MV-4-11 (cell line): ENCODE measurements at places on chromosomes 2 and 18.

DNA sequence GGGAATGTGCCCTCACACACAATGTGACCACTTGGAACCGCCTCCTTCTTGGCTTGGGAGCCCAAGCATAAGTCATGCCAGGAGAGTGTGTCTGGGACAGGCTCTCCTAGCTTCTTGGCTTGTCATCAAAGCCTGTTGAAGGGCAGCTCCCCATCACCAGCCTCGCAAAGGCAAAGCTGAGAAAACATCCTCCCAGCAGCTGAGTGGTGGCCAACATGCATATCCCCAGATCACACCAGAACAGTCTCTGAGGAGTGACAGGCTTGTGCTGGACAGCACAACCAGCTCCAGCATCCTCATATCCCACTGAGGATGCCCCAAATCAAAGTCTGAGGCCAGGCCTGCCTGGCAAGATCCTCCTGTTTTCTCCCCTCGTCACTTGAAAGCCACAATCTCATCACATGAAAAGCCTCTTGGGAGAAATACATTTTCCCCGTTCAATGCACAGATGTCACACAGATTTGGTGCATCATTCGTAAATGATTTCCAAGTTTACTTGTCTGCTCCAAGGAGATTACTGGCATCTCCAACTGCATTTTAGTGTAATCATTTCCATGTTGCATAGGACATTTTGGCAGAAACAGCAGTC is 269.3 kb downstream of the TTC32 start:
- DNase-seq = no peak

- no peak for DNase-seq
These were observed 90.7 kb upstream of the TFCP2L1 start for GRCh38 chr2:121375621-121376159.

DNA sequence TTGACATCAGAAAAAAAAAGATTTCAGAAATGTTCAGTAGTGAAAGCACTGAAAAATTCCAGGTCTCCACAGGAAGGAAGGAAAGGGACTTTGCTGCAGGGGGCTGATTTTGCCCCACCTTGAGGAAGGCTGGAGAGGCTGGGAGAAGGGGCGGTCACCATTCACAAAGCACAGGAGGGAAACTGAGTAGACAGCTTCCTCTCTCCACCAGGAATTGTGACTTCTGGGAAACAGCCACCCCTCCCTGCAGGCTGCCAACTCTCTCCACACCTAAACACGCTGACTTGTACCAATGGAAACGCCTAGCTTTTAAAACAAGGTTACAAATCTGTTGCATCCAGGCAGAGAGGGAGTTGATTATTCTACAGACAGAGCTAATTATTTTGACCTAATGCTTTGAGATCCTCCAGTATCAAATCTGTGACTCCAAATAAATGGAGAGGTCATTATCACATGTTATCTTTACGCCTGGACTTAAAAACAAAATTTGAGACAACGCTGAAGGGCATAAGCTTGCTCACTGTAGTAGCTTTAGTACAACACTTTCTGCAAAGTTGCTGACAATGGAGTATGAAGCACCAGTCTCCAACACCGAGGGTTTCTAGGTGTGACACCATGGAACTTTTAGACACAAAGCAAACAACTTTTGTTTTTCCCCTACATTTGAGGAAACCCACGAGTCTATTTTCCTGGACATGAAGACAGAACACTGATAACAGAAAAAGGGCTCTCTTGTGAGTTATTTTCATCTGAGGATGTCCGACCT is 42.7 kb downstream of the EPHA4 start:
- DNase-seq = no peak

- DNase-seq = peak; percentile 5
These were observed 426.2 kb upstream of the MEX3C start for GRCh38 chr18:51623653-51624052.

- DNase-seq = no peak
These were observed 3.9 kb upstream of the SH3RF3 start for GRCh38 chr2:109124982-109125592.

DNA sequence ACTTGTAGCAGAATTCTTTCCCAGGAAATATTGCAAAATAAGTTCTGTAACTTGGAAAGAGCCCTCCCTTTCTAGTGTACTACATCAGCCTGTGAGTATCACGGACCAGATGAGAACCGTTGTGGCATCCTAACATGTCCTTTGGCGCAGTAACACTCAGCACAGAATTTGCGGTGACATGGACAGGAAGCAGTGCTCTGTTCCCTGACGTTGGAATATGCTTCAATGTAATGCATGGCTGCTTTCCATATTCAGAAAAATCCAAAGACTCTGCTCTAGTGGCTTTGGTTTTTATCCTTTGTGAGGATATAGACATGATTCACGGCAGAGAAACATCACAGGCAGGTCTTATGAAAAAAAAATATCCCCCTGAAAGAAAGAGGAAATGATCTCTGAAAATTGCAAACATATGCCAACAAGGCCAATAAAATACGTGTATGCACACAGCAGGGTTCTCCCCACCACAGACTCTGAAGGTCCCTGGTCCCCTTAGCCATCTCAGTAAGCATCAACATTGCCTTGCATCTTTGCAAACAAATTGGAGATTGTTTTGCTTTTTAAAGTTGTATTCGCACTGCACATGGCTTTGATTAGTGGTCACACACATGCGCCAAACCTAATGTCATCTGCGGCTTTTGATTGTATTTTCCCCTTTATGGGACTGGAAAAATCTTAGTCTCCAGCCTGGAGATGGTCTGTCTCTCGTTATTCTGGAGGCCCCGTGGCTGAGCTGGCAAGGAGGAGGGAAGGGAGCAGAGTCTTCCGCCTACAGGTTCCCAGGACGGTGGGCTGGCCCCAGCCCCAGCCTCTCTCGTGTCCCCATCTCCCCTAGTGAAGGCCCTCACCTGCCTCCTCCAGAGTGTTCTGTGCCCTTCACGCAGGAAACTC is 122.9 kb downstream of the COPS8 start:
- peak; percentile 34 for DNase-seq

DNA sequence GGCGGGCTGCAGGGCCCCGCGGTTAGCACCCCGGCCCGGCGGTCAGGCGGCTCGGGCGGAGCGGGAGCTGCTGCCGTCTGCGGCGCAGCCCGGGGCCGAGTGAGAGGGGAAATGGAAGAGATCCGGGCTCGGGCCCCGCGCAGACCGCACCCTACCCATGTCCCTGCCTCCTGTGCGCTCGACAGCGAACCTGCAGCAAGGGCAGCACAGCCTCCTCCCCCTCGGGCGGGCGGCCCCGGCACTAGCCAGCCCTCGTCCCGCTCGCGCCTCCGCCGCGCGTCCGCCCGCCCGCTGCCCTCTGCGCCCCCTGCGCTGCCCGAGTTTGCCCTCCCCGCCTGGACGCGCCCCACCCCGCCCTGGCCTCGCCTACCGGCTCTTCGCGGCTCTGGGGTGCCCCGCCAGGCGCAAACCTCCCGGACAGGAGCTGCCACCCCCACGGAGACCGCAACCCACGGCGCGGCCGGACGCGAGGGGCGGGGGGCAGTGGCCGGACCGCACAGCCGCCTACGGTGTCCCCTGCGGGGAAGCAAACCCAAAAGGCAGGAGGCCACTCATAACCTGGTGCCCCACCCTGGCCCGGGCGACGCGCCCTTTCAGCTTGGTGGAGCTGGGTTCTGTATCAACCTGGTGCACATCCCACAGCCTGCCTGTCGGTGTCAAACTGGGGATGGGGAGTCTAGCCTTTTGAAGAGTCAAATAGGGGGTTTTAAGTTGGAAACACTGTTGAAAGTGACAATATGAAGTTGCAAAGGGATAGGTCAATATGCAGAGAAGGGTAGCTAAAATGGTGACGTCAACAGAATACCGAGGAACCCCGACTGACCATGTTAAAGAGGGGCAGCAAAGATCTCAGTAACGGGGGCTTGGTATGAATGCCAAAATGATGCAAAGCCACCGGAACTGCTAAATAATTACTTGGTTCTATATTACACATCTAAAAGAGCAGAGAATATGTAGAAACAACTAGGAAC is at the start of gene IHH:
TSS of gene IHH (minus strand) at position 101 of the 971 bp plus-strand sequence. CDS start 454 bp downstream, outside the sequence.
- DNase-seq = no peak

- DNase-seq = no peak
These were observed 86.7 kb upstream of the RANBP2 start for GRCh38 chr2:108632332-108633160.

DNA sequence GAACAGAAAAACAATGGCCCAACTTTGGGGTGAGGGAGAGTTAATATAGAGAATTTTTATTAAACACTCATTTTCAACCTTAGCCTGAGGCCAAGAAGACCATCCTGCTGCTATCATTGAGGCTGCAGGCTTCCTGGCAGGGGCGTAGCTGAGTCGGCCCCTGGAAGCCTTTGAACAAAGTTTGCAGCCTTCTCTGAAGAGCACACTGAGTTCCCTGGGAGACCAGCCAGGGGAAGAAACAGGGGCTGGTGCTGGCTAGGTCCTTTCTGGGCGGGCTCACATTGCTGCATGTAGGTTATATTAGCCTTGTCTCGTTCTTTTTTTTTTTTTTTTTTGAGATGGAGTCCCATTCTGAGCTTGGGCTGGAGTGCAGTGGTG is 126.8 kb upstream of the HS6ST1 start:
- DNase-seq = no peak

DNA sequence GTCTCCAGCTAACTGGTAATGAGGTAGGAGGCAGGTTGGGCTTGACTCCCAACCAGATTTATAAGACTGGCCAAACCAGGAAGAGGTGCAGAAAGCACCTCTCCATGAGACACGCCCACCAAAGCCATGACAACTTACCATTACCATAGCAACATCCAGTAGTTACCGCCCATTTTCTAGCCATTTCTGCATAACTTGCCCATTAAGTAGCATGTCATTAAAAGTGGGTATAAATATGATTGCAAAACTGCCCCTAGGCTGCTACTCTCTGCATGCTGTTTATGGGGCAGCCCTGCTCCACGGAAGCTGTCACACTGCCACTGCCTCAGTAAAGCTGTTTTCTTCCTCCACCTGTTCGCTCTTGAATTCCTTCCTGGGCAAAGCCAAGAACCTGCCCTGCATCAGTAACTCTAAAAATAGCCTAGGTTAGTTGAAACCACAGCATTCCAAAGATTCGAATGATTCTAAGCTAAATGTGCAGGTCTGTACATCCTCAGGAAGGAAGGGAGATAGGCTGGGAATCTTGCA is 131.9 kb downstream of the ATL2 start:
- no peak for DNase-seq

GRCh38 chr2:6970976-6971480 is 53.8 kb downstream of the RNF144A start:
- no peak for DNase-seq
